ENCODE measurements at places on chromosomes 5 and 9.

DNA sequence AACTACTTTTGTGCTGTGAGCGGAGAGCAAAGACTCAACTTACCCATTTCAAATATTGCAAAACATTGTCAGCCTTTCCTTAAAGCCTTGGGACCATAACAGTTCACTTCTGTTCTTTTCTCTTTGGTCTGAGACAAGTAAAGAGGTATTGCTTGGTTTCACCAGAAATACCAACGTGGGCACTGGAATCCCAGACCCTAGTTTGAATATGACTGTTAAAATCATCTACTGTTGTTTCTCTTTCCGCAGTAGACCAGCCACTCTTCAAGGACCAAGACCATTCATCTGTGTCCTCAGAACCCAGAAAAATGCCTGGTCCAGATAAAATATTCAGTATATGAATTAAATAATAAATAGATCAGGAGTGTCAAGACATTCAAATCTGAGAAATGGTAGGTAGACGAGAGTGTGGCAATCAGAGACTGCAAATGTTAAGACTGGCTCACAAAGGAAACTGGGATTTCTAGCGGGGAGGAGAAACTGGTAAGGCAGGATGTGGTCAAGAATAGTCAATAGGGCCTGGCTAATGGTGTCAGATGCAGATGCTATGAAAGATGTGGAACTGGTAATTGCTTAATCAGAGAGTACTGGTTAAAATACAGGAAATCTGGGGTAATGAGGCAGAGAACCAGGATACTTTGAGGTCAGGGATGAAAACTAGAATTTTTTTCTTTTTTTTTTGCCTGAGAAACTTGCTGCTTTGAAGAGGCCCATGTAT lies 82.1 kb upstream of the IL33 start:
- DNase-seq: peak; percentile 36

- DNase-seq: peak; percentile 60
These were observed 55.7 kb downstream of the LHFPL2 start for GRCh38 chr5:78592735-78593386.

DNA sequence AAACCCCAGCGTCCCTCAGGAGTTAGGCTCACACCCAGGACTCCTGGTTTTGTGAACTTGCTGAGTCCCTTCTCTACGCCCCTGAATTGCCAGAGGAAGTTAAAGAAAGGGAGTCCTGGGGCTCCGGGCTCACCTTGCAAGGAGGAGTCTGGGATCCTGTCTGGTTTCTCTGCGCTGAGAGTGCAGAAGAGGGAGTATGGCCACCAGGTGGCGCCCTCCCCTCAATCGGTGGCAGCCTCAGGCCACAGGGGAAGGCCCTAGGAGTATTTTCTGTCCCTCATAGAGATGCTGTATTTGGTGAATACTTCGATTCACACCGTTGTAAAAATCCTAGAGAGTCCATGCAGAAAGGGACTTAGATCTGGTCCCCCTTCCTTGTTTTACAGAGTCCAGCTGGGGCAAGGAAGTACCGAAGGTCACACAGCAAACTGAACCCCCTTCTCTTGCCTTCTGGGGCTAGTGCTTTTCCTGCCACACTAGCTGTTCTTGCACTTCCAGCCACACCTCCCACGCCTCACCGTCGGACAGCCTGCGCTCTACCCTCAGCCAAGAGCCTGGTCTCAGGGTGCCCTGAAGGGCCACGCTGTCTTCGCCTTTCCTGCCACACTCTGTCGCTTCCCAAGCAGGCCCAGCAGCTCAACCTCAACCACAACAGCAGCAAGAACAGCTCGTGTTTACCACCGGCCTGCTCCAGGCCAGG lies 10.2 kb downstream of the HAND1 start:
- peak; percentile 59 for DNase-seq

DNA sequence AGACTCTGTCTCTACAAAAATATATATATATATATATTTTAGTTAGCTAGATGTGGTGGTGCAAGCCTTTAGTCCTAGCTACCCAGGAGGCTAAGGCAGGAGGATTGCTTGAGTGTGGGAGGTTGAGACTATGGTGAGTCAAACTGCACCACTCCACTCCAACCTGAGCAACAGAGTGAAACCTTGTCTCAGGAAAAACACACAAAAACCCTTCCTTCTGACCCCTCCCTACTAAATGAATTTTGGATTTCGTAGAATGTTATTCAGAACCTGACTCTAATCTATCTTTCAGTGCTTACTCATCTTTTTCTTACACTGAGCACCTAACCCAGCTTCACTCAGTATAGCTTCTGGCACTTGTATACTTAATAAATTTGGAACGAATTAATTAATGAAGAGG lies 35.2 kb upstream of the IL7R start:
- DNase-seq: no peak

- DNase-seq: peak; percentile 22
These were observed 610 bp downstream of the PSIP1 start for GRCh38 chr9:15509931-15510788.

DNA sequence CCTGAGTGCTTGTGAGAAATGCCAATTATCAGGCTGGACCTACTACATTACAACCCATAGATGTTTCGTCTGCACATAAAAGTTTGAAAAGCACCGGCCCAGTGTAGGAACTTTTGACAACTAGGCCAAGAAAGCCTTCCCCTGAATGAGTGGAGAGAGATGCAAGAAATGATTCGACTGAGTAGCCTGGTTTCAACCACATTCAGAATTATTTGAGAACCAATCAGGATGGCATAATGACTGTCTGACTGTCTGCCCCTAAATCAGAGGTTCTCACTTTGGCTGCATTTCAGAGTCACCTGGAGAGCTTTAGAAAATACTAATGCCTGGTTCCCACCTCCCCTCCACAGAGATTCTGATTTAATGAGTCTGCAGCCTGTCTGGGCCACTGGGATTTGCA lies 61.1 kb downstream of the FRMD3 start:
- DNase-seq: no peak

DNA sequence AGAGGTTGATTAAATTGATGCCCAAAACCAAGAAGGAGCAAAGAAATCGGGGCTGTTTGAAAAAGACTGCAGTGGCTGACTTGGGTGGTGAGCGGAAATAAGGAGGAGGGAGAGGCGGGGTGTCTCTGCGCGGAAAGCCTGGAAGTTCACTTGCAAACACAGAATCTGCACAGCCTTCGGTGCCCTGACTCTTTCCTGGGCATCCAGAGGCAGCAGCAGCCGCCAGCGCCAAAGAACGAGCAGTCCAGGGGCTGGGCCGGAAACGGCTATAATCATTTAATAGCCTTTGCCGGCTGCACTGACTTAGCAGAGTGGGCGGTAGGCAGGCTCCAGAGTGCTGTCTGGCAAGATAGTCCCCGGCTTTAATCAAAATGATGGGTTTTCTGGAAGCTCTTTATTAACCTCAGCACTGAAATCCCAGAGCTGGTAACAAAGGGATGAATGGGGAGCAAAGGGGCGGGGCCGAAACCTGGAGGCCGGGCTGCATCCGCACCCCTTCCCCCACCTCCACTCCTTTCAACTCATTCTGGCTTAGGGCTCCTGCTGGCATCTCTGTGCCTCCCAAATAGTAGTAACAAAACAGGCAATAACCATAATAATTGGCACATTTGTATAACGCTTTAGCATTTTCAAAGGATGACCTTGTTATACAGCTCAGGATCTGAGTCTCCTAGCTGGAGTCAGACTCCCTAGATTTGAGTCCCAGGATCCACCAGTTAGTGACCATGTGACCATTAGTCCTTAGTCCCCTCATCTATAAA lies 35.7 kb downstream of the PCDHAC2 start:
- DNase-seq: no peak

- DNase-seq: no peak
These were observed 91.3 kb upstream of the ADAMTS2 start for GRCh38 chr5:179436321-179437122.

- DNase-seq: no peak
These were observed 537.7 kb upstream of the NMUR2 start for GRCh38 chr5:152942633-152943336.

DNA sequence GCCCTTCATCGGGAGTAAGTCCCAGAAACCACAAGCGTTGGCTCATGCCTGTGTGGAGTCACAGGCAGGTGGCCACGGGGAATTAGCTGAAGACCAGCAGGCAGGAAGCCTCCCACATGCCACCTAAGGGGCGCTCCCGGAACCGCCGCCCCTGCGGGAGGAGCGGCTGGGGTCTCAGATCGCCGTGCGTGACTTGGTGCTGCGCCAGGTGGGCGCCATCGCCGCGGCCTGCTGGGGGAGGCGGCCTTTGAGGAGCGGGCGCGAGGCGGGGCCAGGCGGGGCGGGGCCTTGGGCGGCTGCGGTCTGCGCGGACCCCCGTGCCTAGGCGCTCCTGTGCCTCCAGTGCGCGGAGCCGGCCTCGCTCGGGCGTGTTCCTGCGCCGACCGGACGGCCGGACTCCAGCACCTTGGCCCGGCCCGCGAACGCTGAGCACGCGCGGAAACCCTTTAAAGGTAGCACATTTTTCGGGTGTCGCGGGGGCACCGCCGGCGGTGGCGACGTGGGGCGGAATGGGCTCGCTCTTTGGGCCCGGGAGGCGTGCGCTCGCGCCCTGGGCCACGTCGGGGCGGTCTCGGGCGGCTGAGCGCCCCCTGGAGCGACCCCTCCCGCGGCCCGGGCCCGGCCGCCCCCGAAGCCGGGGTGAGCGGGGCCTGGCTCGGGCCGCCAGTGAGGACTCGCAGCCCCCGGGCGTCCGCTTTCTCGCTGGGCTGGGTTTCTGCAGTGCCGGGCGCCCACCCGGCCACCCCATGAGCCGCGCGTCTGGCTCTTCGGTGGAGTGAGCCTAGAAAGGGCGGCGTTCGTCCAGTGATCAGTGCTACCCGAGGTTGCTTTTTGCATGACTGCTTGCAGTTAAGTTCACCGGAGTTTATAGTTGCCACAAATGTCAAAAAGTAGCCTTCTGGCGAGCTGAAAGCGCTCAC lies 24.5 kb downstream of the LECT2 start:
- DNase-seq: no peak

DNA sequence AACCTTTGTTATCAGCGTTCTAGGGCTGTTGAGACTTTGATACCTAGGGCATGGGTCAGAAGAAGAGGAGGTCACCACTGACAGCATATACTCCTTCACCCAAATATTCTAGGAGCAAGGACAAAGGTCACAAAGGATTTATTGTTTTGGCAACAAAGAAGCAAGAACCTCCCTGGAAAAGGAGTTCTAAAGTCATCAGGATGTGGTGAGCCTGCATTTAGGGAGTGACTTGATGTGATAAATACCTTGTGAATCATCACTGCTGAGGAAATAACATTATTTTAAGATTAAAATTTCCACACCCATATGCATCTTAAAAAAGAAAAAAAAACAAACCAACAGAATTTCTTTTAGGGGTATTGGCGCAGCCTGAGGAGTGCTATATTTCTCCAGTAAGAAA lies 13.9 kb downstream of the IFNA1 start:
- peak; percentile 55 for DNase-seq

- no peak for DNase-seq
These were observed 17.0 kb downstream of the NIM1K start for GRCh38 chr5:43209060-43209459.

DNA sequence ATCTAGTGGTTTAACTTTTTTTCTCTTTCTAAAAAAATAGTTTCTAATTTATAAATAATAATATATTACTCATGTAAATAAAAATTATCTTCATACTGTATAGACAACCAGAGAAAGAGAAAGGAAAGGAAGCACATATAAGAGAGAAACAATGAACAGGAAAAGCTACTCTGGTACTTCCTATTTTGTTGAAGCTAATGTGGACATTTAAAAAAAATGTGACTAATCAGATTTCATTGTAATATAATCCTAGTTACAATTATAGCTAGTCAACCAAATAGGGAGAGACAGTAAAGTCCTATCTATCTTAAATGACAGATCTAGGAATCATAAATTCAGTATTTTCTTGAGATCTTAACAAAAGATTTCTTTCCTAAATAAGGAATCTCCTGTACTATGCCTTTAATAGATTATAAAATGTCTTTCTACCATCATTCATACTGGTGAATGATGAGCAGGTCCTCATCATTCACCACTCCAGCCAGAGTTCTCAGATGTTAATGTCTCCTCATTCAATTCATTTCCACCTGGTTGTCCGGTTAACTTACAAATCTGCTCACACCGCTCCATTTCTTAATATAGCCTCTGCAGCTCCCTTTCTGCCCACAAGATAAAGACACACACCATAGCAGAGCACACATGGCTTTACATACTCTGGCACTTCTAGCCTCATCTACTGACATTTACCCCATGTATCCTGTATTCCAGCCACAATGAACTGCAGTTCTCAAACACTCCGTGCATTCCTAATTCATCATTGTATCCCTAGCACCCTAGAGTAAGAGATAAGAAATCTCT lies 30.9 kb downstream of the ZFR start:
- no peak for DNase-seq

GRCh38 chr9:76302947-76303550 lies 91.2 kb downstream of the RFK start:
- peak; percentile 62 for DNase-seq

- DNase-seq: no peak
These were observed 106.8 kb upstream of the FCN2 start for GRCh38 chr9:134773842-134774241.

GRCh38 chr5:21236971-21237427 lies 1249.0 kb upstream of the CDH18 start:
- DNase-seq: peak; percentile 9

GRCh38 chr5:15004506-15004905 lies 132.9 kb upstream of the ANKH start:
- no peak for DNase-seq

DNA sequence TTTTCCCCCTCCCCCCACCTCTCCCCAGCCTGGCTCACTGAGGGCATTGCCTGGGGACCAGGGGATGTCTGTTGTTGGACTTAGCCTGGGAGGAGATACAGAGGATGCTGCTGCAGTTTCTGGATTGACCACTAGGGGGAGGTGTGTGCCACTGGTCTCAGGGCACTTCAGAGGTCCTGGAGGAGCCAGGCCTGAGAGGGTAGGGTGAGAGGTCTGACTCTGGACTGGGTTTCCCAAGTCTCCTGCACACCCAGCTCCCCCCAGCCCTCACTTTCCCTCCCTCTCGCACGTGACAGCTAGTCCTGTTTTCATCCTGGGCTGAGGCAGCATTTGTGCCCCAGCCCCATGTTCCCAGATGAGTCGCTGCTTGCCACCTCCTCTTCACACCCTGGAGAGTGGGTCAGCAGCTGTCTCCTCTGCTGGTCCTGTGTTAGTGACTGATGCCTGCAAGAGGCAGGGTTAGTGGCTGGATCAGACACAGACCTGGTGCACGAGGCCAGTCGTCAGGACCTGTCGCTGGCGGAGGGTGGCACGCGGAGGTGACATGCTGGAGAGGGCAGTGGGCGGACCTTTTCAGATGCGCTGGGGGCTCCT lies 4.4 kb downstream of the IL3 start:
- peak; percentile 64 for DNase-seq

DNA sequence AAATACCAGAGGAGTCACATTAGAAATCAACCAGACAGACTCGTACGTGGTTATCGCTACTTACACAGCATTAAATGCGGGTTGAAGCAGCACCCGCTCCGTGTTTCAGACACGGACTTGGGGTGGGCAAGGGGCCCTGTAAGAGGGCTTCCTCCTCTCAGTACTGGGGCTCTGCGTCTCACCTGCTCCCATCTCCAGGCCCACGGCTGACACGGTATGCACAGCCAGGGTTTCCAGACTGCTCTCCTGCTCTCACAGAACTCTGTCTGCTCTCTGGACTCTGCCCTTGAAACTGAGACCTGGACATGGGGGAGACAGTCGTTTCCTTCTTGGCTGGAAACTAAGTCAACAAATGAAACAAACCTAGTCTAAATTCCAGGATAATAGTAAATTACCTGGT lies 24.7 kb upstream of the RASGEF1C start:
- peak; percentile 7 for DNase-seq

- no peak for DNase-seq
These were observed 54.4 kb downstream of the EBF1 start for GRCh38 chr5:159045165-159045811.

GRCh38 chr9:108363311-108363710 lies 492.5 kb downstream of the ACTL7B start:
- no peak for DNase-seq

GRCh38 chr9:125630436-125630835 lies 76.6 kb downstream of the MAPKAP1 start:
- DNase-seq: peak; percentile 38
